Esophagus squamous epithelium (tissue), 5 donors: ENCODE measurements at places on chromosomes 13 and 19. TPM values are rescaled to one million over a fixed set of nuclear protein-coding genes. Genes with fewer than 3 reads are reported as not detected.

YIPF2 gene
- total RNA-seq, result 45.7 TPM

RFX1 gene
- total RNA-seq, result 1.8 TPM

FSD1 gene
- not detected for total RNA-seq

RAB20 gene
- 1.6 TPM for total RNA-seq

IL11 gene
- not detected for total RNA-seq

BRCA2 gene
- total RNA-seq, result 5.6 TPM

DNA sequence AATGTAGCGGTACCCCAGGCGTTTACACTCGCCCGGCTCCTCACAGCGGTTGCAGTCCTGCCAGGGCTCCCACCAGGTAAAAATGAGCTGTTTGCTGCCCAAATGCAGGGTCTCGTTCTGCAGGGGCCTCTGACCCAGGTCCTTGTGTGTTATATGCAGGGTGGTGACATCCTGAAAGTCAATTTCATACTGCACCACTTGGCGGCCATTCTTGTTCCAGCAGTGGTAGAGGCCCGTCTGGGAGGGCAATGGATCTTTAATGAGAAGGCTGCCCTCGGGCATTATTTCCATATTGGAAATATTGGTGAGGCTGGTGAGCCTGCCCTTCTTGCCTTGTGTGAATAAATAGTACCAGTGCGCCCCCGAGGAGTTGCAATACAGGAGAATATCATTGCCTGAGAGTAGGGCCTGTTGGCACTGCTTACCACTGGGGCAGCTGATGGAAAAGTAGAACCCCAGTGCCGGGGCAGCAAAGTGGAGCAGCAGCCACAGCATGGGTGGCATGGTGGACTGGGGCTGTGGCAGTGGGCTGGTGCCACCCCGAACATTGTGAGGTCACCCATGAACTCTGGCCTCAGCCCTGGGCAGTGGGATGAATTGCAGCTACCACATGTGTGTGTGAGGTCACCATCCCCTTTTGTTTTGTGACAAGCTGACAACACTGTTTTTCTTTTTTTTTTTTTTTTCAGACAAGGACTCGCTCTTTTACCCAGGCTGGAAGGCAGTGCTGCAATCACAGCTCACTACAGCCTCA lies at the start of gene FAM187B:
FAM187B (minus strand) TSS at position 563 of the 754 bp plus-strand sequence; CDS start at position 504, 59 bp downstream.
- DNase-seq, result no peak
- no peaks in the 10 kb centered on the region for H3K27me3 ChIP-seq
- H3K4me1 ChIP-seq, result no peaks in the 10 kb centered on the region
- no peaks in the 10 kb centered on the region for H3K36me3 ChIP-seq
- no peak within 1 kb of the TSS for H3K4me3 ChIP-seq
- no peak within 1 kb of the TSS for H3K27ac ChIP-seq

GRCh38 chr13:32549788-32550187 lies 11.2 kb upstream of the N4BP2L2 start:
- no peak overlapping the region for H3K27ac ChIP-seq
- H3K36me3 ChIP-seq, result no peaks in the 10 kb centered on the region
- H3K4me1 ChIP-seq, result no peaks in the 10 kb centered on the region
- DNase-seq, result no peak
- no peaks in the 10 kb centered on the region for H3K27me3 ChIP-seq

DNA sequence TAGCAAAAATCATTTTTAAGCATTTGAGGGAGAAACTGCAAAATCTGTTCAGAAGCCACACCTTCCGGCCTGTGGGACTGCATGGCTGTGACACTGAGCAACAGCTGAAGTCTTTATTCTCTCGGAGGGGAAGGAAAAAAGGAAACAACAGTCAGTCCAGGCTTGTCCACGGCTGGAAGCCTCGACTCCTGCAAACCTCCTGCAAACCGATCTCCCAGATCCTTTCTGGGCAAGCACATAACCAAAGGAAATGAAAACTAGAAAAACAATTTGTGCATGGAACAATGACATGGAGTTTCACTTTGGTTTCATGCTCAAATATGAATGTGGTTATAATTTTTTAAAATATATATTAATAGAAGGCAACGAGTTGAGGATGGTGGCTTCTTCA lies 1.0 kb downstream of the COL4A1 start:
- H3K36me3 ChIP-seq, result no peaks in the 10 kb centered on the region
- peaks cover 94% of the 10 kb centered on the region for H3K4me1 ChIP-seq
- H3K27ac ChIP-seq, result peak overlapping the region; percentile 86
- H3K4me3 ChIP-seq, result peak overlapping the region; percentile 55
- DNase-seq, result no peak
- H3K27me3 ChIP-seq, result peaks cover 5% of the 10 kb centered on the region

DNA sequence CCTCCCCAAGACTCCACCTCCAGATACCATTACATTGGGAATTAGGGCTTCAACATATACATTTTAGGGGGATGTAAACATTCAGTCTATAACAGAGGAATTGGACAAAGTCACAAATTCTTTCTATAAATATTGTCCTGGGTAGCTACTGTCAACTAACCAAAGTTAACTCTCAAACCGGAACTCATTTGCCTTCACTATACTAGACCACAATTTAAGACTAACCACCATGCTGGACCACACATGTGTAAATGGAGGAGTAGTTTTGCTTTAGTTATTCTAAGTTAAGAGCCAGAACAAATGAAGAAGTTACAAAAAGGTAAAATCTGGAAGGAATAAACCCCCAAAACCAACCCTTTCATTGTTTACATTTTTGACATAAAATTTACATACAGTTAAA lies 222.8 kb downstream of the NDFIP2 start:
- no peak for DNase-seq
- H3K4me3 ChIP-seq, result no peak overlapping the region
- H3K27ac ChIP-seq, result no peak overlapping the region
- no peaks in the 10 kb centered on the region for H3K27me3 ChIP-seq
- no peaks in the 10 kb centered on the region for H3K36me3 ChIP-seq
- no peaks in the 10 kb centered on the region for H3K4me1 ChIP-seq

- no peaks in the 10 kb centered on the region for H3K27me3 ChIP-seq
- H3K27ac ChIP-seq, result no peak overlapping the region
- H3K36me3 ChIP-seq, result no peaks in the 10 kb centered on the region
These were observed 27.7 kb downstream of the MLLT1 start for GRCh38 chr19:6252066-6252465.

DNA sequence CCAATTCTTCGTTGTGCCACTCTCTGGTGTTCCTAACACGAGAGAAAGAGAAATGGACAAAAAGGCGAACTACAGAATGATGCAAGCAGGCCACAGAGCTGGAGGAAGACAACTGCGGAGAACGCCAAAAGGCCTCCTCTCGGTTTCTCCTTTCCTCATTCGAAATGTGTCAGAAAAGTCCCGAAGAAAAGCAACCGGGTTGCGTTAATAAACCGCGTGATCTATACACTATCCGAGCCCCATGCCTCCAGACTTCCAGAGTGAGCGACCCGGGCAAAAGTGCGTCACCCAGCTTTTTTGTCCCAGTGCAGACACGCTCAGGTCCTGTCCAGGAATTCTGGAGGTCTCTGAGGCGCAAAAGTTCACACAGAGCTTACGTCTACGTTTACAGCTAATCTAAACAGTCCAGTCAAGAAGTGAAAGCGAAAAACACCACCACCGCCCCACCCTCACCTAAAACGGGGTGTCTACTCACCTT lies 413 bp downstream of the N4BP2L2 start:
- H3K4me1 ChIP-seq, result peaks cover 51% of the 10 kb centered on the region
- no peak for DNase-seq
- H3K4me3 ChIP-seq, result peak overlapping the region; percentile 77
- H3K27ac ChIP-seq, result peak overlapping the region; percentile 94

DNA sequence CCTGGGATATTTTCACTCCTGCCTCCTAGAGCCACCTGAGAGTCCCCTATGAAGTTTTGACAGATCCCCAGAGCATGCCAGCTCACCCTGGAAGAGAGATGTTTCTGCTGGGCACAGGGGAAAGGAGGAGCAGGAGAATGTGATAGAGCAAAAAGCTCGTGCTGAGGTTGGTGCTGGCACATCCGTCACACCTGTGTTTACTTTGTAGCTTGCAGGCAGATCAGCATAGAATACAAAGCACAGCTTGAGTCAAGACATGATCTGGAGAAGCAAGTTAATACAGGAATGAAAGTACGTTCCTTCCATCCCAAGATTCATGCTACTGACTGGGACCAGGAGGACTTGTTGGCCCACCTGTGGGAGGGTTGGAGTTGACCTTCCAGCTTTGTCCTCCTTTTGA lies 46.1 kb downstream of the HSPH1 start:
- H3K36me3 ChIP-seq, result no peaks in the 10 kb centered on the region
- peak overlapping the region; percentile 74 for H3K27ac ChIP-seq
- H3K4me1 ChIP-seq, result peaks cover 35% of the 10 kb centered on the region
- H3K4me3 ChIP-seq, result no peak overlapping the region
- H3K27me3 ChIP-seq, result no peaks in the 10 kb centered on the region

GRCh38 chr19:29549105-29550070 lies 23.6 kb downstream of the VSTM2B start:
- H3K36me3 ChIP-seq, result no peaks in the 10 kb centered on the region
- DNase-seq, result no peak
- no peaks in the 10 kb centered on the region for H3K4me1 ChIP-seq
- H3K4me3 ChIP-seq, result no peak overlapping the region
- H3K27me3 ChIP-seq, result no peaks in the 10 kb centered on the region
- H3K27ac ChIP-seq, result no peak overlapping the region
